NCI-H2029 (cell line): ENCODE measurements at places on chromosomes 6 and 20.

GRCh38 chr6:138978229-138978628 lies 9.8 kb downstream of the REPS1 start:
- no peak for DNase-seq

GRCh38 chr20:3239867-3240775 lies 1.1 kb upstream of the SLC4A11 start:
- no peak for DNase-seq

- DNase-seq, result no peak
Observed at GRCh38 chr20:10982692-10983091, 308.9 kb upstream of the JAG1 start.

DNA sequence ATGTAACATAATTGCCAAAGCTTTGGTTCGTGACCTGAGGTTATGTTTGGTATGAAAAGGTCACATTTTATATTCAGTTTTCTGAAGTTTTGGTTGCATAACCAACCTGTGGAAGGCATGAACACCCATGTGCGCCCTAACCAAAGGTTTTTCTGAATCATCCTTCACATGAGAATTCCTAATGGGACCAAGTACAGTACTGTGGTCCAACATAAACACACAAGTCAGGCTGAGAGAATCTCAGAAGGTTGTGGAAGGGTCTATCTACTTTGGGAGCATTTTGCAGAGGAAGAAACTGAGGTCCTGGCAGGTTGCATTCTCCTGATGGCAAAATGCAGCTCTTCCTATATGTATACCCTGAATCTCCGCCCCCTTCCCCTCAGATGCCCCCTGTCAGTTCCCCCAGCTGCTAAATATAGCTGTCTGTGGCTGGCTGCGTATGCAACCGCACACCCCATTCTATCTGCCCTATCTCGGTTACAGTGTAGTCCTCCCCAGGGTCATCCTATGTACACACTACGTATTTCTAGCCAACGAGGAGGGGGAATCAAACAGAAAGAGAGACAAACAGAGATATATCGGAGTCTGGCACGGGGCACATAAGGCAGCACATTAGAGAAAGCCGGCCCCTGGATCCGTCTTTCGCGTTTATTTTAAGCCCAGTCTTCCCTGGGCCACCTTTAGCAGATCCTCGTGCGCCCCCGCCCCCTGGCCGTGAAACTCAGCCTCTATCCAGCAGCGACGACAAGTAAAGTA lies 547 bp upstream of the ESR1 start:
- DNase-seq, result no peak

DNA sequence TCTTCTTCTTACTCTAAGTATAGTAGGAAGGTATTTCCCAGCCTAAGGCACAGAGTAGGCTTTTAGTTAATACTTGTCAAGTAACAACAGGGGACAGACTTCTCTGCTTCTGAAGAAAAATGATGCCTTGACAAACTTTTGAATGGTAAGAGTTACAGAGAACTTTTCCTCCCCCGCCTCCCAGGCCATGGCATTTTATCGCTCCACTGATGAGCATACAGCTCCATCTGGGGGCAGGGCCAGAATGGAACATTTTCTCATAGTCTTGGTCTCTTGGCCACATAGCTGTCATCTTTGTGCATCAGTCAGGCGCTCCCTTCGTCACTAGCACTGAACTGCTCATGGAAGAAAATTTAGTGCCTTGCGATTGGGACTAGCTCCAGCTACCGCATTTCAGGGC lies 1066.8 kb upstream of the CITED2 start:
- no peak for DNase-seq

- no peak for DNase-seq
Observed at GRCh38 chr20:61230166-61230565, 21.9 kb upstream of the CDH4 start.

GRCh38 chr6:149909701-149910470 lies 12.0 kb upstream of the RAET1E start:
- DNase-seq, result no peak

- no peak for DNase-seq
Observed at GRCh38 chr6:22529866-22530265, 39.5 kb upstream of the HDGFL1 start.

- DNase-seq, result no peak
Observed at GRCh38 chr6:156131221-156131903, 645.8 kb upstream of the ARID1B start.

GRCh38 chr6:25122001-25122400 lies 157.2 kb upstream of the CARMIL1 start:
- DNase-seq, result peak; percentile 26

- DNase-seq, result no peak
Observed at GRCh38 chr6:47479140-47479508, 1.5 kb downstream of the CD2AP start.
